Left cardiac atrium (tissue), 4 donors: ENCODE measurements at places on chromosomes 6 and 20. TPM values are rescaled to one million over a fixed set of nuclear protein-coding genes. Genes with fewer than 3 reads are reported as not detected.

Gene CNR1
- 2.4 TPM for total RNA-seq

Gene FOXS1
- 3.1 TPM for total RNA-seq

Gene TMX4
- total RNA-seq = 170 TPM

Gene TUBB1
- total RNA-seq = 0.37 TPM

Gene CPXM1
- 4.3 TPM for total RNA-seq

Gene RNF8
- total RNA-seq = 19.1 TPM

Gene C6orf163
- total RNA-seq = 2.4 TPM

Gene SLC22A16
- 0.26 TPM for total RNA-seq

Gene RWDD1
- total RNA-seq = 52.7 TPM

Gene SYS1
- total RNA-seq = 23.4 TPM

Gene ADTRP
- 0.21 TPM for total RNA-seq

Gene RALY
- 102 TPM for total RNA-seq

Gene SLC24A3
- 2.1 TPM for total RNA-seq

Gene DEFB124
- 0.44 TPM for total RNA-seq

Gene ANGPT4
- total RNA-seq = 0.27 TPM

Gene GMPR
- total RNA-seq = 58.8 TPM

Gene PRDM13
- total RNA-seq = not detected

Gene SNAI1
- 2.7 TPM for total RNA-seq

Gene PIGU
- total RNA-seq = 14.8 TPM

Gene VIP
- total RNA-seq = 0.59 TPM

Gene COL9A3
- 4.7 TPM for total RNA-seq

Gene C20orf202
- total RNA-seq = not detected

Gene ERMARD
- total RNA-seq = 10.5 TPM

Gene FAM217B
- total RNA-seq = 29.0 TPM
